NCI-H187 (cell line): ENCODE measurements at places on chromosomes 7 and 10.

- DNase-seq = no peak
Observed at GRCh38 chr7:96304573-96304972, 17.3 kb downstream of the SLC25A13 start.

GRCh38 chr10:44986179-44986578, 7.6 kb upstream of the DEPP1 start:
- no peak for DNase-seq

- DNase-seq = no peak
Observed at GRCh38 chr10:16612115-16612980, 90.7 kb upstream of the C1QL3 start.

DNA sequence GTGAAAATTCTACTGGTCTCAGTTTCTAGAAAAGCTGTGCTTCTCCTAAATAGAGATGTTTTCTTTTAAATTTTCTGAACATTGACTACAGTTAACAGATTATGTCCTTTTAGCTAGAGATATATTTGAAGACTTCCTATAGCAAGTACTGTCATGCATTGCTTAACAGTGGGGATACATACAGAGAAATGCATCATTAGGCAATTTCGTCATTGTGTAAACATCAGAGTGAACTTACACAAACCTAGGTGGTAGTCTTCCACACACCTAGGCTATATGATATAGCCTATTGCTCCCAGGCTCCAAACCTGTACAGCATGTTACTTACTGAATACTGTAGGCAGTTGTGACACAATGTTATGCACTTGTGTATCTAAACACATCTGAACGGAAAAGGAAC, 28.5 kb downstream of the PIK3CG start:
- DNase-seq = no peak

DNA sequence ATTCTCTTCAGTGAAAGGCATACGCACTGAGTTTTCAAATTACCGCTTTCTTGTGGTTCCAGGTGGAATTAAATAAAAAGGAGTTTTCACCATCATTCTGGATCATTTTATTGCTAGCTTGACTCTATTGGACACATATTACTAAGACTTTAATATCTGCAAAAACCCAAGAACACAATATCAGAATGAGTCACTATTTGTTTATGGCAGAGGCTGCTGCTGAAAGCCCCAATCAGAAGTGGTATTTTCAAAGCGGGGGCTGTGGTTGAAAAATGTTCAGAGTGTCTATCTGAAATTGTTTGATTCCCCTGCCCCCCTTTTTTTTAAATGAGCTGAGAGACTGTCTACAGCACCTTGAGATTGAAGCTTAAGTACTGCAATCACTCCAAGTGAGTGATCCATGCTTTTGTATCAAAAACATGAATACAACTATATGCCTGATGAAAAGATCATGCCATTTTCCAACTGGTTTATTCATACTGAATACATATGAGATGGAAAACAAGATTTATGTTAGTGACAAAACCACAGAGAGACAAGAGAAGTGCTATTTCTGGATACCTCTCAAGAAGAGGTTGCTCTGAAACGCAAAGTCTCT, 376.4 kb downstream of the HTR7 start:
- DNase-seq = no peak

- DNase-seq = no peak
Observed at GRCh38 chr10:5719546-5719945, 34.9 kb downstream of the TASOR2 start.

- DNase-seq = no peak
Observed at GRCh38 chr10:3096149-3096548, 28.8 kb downstream of the PFKP start.

DNA sequence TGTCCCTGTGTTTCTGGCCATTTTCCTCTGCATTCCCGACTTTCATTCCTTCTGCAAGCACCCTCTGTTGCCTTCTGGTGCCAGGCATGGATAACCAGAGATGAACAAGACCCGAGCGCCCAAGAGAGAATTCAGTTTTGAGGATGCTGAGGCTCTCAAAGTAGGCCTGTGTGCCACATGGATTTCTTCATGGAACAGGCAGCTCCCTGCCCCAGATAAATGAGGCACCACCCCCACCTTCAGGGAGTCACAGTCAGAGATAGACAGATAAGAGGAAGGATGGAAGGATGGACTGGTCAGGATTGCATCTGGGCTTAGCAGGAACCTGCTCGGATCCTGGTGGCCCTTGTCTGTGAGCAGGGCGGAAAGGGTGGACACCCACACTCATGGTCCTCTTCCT, 49.4 kb downstream of the ADCYAP1R1 start:
- DNase-seq = no peak

DNA sequence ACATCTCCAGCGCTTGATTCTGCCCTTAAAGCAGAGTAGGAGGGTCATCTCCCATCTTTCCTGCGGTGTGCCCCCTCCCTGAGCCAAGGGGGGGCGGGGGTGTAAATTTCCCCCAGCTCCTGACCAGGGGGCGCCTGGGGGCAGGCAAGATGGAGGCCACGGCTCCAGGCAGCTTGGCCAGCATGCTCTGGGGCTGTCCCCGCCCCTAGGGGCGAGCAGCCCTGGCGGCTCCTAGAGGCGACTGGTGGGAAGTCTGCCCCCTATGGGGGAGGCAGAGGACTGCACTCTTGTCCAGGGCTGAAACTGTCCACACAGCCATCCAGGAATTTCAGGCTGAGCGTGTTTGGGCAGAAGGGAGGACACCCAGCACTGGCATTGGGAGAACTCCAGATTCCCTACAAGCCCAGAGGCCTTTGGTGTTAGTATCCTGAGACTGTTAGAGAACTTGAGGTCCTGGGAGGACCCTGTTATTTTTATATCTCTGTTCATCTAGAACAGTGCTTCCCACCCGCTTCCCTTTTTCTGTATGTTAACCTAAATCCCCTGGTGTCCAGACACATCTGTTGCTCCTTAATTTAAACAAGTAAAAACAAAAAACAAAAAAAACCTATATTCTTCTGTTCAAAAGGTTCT, 4.6 kb downstream of the STRA8 start:
- no peak for DNase-seq
